ENCODE measurements at places on chromosomes 4 and X. TPM values are rescaled to one million over a fixed set of nuclear protein-coding genes. Genes with fewer than 3 reads are reported as not detected.

DNA sequence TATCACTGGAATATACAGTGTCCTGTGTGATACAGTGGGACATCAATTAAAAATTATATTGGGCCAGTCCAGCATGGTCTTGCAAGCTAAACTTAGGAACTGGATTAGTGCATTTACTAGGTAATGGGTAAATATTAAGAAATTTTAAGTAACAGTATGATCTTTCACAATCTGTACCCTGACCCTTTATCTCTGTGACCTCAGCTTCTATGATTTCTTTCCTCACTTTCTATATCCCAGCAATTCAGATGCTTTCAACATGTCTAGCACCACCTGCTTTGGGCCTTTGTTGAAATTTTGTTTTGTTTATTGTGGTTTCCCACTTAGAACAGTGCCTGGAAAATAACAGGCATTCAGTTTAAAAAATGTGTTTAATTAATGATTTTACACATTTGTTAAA is 2295.4 kb downstream of the ARAP2 start:
- DNase-seq, result no peak

DNA sequence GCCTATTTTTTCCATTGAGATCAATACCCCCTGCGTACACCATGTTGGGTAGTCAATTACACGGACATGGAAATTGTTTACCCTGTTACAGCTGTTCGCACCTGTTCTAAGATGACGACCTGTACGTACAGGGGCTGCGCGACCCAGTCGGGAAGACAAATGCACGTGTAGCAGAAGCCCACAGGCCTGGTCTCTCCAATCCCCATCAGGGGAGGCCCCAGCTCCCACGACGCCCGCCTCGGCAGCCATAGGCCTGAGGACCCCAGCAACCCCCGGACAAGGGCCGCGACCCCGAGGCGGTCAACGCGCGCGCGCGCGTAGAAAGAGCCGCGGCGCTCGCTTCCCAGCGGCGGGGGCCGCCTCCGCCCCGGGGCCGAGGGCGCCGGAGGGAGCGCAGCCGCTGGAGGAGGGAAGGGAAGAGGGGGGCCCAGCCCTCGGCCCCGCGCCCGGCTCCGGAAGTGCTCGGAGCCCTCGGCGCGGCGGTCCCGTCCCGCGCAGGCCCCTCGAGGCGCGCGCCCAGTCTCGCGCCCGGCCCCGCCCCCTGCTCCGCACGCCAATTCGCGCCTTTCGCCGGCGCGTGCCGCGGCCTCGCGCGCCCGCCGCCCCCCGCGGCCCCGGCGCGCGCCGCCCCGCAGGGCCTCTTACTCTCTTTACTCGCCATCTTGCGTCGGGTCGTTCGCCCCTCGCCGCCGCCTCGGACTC is 618 bp downstream of the RBBP7 start:
- no peak for DNase-seq

DNA sequence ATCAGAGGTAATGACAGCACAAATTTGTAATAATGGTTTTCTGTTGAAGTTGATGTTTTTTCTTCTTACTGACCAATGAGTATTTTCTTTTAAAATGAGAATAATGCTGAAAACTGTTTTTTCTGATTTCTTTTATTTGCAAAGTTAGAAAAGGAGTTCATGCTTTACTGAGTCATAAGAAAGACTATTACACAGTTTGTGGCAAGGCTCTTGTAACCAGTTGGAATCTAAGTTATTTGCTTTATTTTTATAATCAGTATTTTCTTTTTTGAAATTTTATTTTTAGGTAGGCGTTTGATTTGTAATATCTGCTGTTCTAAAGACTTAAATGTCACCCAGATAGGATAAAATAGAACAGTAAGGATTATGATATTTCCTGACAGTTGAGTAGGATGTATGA is 25.5 kb downstream of the ANAPC4 start:
- DNase-seq, result no peak

DNA sequence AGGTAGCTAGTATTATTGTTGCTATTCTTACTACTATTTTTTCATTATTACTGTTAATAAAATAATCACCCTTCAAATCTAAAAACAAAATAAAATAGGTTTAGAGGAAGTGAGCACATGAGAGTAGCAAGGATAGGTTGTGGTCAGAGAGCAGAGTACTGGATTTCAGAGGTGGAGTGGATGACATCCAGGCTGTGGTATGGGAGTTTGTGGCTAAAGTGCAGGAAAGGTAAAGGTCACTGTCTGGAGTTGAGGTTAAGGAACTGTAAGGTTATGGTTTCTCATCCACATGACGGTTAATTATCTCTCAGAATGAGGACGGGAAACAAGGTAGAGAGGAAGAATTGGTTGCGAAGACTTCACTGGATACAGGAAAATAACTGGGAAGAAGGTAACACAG is 27.7 kb downstream of the STEEP1 start:
- no peak for DNase-seq

GRCh38 chr4:123788577-123788976 is 392.0 kb downstream of the SPRY1 start:
- no peak for DNase-seq

GRCh38 chrX:131067216-131067615 is 9.1 kb downstream of the ARHGAP36 start:
- no peak for DNase-seq

DNA sequence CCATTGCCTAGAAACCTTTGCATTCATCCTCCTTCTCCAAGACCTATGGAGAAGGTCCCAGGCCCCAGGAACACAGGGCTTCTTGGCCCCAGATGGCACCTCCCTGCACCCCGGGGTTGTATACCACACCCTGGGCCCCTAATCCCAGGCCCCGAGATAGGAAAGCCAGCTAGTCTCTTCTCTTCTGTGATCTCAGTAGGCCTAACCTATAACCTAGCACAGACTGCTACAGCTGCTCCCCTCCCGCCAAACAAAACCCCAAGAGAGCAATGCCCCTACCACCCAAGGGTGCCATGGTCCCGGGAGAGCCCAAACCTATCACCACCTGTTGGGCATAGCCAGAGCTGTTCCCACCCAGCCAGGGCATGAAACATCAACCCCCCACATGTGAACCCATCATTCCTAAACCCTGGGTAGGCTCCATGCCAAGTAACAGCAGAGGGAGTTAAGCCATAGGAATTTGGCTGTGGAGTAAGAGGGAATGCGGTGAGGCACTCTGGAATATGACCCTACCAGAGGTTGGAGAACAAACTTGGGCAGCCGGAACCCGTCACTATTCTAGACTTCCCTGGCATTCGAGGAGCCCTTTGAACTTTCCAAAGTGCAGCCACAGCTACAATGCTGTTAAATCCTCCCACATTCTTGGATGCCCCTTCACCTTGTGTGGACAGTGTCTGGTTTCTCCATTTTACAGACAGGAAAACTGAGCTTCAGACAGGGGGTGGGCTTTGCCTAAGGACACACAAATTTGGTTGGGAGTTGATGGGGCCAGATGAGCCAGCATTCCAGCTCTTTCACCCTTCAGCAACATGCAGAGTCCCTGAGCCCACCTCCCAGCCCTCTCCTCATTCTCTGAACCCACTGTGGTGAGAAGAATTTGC is 10.9 kb upstream of the SASH3 start:
- no peak for DNase-seq

GRCh38 chrX:426881-427280 is 40.2 kb upstream of the PPP2R3B start:
- no peak for DNase-seq

DNA sequence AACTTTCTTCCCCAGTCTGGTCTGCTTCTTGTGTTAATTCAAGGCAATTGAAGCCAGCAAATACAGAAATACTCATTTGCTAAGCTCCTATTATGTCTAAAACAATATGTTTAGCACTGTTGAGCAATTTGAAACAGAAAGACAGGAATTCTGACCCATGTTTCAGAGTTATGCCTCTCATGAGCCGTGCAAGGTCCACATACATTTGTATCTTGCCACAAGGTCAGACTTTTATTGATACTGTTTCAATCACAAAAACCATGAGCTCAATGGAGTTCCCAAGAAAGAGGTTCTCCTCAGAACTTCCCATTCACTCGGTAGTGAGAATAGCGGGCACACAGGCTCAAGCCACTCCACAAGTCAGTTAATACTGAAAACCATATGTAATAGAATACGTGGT is 47.6 kb upstream of the SPRY1 start:
- no peak for DNase-seq

GRCh38 chr4:111748157-111748556 is 397.1 kb upstream of the FAM241A start:
- DNase-seq, result no peak

DNA sequence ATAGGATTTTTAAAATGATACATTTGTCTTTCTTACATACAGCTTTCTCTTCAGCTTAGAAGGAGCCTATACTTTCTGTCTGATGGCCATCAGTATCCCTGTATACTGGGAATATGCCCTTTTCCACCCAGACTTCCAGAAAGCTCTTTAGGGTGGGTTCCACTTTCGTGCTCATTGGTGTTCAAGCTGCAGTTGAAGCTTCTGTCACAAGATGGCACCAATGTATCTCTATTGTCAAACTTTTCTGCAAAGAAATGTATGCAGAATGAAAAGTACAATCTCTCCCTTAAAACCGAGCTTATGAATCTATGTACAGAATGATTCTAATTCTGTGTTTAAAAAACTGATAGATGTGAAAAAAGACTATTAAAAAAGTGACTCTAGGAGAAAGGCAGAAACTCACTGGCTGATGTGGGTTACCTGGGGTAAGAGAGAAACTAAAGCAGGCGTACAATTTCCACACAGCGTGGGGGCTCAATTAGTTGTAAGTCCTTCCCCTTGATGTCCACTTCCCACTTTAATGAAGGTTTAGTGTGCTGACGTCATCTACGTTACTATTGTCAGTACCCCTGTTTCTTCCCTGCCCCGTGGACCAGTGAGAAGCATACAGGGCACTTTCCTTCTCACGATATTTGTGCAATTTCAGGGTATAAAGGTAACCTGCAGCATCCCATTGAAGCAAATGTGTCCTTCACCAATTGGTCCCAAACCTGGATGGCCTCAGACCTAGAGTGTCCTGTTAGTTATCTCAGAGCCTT is 57.3 kb upstream of the TCEAL2 start:
- no peak for DNase-seq

GRCh38 chr4:7289589-7289988 is 97.3 kb downstream of the SORCS2 start:
- DNase-seq, result no peak

GRCh38 chr4:176563591-176563990 is 229.1 kb downstream of the VEGFC start:
- DNase-seq, result no peak

GRCh38 chr4:151361966-151362365 is 36.6 kb upstream of the SH3D19 start:
- no peak for DNase-seq

GRCh38 chrX:104310090-104310489 is 55.4 kb upstream of the ESX1 start:
- DNase-seq, result no peak

DNA sequence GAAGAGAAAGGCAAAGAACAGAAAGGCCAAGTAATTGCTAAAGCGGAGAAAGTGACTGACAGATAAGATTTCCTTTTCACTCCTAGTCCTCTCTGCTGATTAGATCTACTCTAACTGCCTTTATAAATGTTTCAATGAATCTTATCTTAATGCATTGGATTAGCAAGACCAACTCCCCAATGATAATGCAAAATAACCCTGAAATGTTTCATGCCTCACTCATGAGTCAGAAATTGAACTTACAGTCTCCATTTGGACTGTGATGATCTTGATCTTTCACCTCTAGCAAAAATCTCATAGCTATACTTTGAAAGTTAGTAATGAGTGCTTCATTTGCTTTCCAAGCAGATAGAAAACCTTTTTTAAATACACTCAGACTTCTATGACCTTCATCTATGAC is 26.5 kb downstream of the SLC10A7 start:
- DNase-seq, result no peak

DNA sequence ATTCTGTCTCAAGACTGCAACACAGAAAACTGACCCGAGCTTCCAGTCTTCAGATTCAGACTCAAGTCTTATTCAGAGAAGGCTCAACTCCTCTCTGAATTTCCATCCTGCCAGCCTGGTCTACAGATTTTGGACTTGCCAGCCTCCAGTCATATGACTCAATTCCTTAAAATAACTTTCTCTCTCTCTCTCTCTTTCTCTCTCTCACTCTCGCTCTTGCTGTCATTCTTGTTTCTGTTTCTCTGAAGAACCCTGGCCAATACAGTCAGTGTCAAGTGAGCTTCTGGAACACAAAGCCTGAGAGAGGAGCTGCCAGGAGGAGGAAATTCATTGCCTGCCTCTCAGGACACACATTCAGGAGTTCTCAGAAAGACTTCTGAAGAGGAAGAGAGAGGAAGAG is 154.9 kb downstream of the PARM1 start:
- DNase-seq, result no peak

DNA sequence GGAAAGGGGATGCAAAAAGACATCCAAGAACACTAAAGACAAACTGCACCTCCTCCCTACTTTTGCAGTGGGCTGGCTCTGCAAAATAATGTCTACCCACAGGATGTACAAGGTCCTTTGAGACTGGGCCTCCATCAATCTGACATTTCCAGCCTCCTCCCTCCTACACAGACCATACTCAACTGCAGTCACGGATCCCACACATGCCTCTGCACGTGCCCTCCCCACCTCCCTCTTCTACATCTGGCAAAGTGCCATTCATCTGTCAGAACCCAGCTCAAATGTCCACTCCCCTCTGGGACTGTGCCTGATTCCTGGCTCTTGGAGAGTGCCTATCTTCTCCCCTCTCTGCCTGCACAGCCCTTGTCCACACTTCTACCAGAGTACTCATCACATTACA is 50.3 kb downstream of the CHRDL1 start:
- DNase-seq, result no peak

- no peak for DNase-seq
Measured at GRCh38 chr4:153020457-153020856, 84.3 kb downstream of the FHDC1 start.

DNA sequence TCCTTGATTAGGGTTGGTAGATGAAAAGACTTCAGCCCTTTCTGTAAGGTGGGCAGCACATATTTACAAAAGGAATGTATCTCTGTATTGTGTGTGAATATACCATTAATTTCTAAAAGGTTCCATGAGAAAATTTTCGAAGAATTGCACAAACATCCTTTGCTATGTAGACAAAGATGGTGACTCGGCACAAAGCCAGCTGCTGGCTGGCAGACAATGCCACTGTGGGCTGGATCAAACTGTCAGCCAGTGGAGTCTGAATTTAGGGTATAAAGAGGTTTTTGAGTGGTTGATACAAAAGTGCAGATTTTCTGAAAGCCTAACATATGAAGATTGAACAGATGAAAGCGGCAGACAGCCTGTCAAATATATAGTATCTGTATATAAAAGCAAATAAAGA is 5.6 kb upstream of the TXK start:
- no peak for DNase-seq

DNA sequence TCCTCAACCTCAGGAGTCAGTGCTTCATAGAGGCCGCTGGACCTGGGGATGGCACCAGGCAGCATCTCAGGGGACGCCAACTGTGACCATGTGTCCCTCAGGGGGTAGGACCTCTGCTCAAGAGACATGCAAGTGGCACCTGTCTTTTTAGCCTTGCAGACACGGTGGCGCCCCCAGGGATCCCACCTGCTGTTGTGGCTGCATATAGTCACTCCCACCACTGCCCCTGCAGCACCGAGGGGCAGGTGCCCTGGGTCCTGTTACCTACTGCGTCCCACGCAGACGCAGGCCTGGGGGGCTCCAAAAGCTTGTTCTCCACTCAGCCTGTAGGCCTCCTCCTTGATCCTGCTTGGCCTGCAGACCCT is 2.5 kb downstream of the MYL5 start:
- no peak for DNase-seq

Gene GSPT2
- total RNA-seq, result 5.4 TPM

Gene PACRGL
- total RNA-seq, result 28.8 TPM

Gene TMEM154
- 1.1 TPM for total RNA-seq

Gene ADGRA3
- total RNA-seq, result 24.9 TPM

Gene TMEM35A
- 9.9 TPM for total RNA-seq

Gene LRCH2
- 9.8 TPM for total RNA-seq

Gene CLTRN
- 0.42 TPM for total RNA-seq

Gene NLGN3
- 2.8 TPM for total RNA-seq
